ENCODE measurements at places on chromosomes 6 and 20. TPM values are rescaled to one million over a fixed set of nuclear protein-coding genes. Genes with fewer than 3 reads are reported as not detected.

DNA sequence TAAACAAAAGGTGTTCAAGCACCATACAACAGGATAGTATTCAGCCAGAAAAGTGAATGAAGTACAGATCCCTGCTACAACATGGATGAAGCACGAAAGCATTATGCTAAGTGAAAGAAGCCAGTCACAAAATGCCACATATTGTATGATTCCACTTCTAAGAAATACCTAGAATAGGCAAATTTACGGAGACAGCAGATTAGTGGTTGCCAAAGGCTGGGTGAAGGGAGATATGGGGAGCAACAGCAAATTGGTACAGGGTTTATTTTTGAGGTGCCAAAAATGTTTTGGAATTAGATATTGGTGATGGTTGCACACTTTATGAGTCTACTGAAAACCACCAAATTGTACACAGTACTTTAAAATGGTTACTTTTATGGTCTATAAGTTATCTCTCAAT, 23.2 kb downstream of the MAP3K5 start:
- DNase-seq = no peak

DNA sequence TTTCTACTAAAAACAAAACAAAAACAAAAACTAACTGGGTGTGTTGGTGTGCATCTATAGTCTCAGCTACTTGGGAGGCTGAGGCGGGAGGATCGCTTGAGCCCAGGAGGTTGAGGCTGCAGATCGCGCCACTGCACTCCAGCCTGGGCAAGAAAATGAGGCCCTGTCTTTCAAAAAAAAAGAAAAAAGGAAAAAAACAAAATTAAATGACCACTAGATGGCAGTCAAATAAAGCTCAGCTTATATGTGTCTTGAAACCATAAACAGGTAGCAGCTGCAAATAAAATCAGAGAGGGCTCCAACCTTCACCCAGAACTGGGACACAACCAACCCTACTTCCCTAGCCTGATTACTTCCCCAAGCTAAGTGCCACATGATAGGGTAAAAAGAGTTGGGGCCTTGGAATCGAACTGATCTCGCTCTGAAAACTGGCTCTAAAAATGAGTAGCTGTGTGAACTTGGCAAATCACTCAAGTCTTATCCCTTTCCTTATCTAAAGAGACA, 67.1 kb upstream of the ADGRF4 start:
- DNase-seq = peak; percentile 43

- DNase-seq = no peak
Measured at GRCh38 chr6:10175362-10175761, 239.5 kb downstream of the TFAP2A start.

DNA sequence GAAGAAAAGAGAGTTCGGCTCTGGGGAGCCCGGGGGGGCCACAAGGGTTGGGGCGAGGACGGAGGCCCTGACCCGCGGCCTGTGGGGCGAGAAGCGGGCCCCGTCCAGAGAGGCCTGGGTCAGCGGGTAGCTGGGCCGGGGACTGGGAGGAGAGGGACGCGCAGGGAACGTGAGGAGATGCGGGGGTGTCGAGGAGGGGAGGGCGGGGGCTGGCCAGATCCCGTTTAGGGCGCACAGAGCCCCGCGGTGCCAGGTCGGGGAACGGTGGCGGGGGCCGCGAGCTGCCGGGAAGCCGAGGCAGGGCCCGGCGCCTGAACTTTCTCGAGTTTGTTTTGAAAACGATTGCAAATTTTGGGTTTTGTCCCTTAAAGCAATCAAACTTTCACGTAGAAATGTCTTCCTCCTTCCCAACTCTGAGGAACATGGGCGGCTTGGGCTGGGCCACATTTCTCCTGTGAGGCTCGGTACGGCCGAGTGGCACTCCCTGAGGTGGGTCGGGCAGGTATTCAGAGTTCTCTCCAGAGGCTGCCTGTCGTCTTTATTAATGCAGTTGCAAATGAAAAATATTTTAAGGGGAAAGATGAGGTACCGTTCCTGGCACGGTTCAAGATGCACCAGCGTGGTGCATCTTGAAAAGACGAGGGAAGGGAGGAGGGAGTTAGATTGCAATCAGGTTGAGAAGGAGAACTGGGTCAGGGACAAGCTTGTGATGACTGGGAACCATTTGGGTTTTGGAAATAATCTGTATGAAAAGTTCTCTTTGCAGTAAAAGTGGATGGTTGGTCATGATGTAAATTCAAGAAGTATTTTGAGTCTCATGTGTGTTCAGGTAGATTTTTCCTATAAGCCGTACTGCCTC, 972 bp downstream of the RNF8 start:
- DNase-seq = no peak

DNA sequence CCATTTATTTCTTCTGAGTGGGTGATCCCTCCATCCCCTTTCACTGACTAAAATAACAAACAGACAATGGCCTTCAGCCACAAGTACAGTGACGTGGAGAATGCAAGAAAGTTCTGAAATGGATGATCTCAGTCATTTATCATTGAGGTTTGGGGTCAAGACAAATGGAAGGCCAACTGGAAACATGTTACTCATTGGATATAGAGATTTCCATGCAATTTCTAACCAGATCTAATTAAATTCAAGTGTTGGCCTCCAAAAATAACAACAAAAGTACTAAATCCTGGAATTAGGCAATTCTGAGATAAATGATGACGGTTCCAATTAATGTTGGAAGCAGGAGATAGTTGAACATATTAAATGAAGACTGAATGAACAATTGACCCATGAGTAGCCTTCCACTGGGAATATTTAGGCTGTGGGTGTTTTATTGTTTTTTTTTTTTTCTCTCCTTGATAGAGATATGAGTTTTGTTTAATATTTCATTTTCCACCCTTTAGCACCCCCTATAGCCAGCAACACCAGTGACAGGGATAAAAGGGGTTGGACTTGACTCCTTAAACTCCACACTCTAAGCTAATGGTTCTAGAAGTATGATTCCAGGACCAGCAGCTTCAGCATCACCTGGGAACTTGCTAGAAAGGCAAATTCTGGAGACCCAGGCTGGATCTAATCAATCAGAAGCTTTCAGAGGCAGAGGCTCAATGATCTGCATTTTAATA, 112.8 kb downstream of the BCAS1 start:
- DNase-seq = no peak

DNA sequence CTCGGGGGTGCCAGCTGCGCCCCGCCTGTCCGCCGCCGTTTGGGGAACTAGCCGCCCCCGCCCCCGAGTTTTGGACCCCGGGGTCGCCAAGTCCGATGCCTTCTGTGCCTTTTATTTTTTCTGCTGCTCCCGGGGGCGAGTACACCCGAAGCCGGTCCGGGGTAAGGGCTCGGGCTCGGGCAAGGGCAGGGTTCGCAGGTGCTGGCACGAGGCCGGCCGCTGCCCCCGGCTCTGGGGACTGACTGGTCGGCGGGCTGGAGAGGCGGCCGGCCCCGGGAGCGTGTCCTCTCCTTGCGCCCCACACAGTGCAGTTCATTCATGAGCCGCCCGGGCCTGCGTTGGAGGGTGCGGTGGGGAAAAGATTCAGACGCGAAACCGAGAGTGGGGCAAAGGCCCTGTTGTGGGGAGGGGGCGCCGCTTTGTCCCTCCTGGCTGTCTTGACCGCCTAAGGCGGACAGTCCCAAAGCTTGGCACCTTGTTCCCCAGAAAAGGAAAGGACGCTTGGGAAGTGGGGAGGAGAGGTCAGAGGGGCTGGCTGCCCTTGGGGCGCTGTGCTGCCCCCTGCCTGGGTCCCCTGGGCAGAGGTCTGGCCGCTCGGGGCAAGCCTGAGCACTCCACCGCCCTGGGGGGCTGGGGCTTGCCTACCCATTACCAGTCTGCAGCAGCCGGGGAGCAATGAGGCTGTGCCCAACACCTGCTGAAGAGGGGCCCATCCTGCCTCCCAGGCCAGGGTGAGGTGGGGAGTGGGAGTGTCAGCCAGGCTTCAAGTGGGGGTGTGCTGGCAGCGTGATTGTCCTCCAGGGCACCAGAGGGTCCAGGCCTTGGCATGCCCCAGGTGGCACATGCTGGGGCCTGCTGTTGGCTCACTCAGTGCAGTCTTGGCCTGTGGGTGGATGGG, 915 bp downstream of the TMEM63B start:
- no peak for DNase-seq

GRCh38 chr20:13028673-13029072, 19.9 kb downstream of the SPTLC3 start:
- DNase-seq = no peak

DNA sequence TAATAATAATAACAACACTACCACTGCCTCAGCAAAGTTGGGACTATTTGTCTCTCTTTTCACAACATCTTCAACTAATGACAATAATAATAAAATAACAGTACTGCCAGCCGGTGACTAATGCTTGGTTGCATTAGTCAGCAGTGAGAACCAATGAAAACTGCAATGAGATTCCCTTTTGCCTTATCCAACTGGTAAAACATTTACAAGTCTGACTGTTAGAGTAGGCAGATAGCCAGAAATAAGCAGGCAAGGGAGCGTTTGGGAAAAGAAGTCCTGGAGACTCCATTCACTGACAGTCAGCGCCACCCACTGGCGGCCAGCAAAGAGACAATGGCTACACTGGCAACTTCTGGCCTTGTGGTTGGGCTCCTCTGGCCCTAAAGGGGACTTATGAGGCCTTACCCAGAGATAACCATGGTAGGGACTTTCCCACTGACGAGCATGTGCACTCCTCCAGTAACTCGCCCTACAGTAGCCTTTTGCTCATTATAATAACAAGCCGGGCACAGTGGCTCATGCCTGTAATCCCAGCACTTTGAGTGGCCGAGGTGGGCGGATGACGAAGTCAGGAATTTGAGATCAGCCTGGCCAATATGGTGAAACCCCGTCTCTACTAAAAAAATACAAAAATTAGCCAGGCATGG, 3.4 kb upstream of the NSFL1C start:
- DNase-seq = peak; percentile 56

DNA sequence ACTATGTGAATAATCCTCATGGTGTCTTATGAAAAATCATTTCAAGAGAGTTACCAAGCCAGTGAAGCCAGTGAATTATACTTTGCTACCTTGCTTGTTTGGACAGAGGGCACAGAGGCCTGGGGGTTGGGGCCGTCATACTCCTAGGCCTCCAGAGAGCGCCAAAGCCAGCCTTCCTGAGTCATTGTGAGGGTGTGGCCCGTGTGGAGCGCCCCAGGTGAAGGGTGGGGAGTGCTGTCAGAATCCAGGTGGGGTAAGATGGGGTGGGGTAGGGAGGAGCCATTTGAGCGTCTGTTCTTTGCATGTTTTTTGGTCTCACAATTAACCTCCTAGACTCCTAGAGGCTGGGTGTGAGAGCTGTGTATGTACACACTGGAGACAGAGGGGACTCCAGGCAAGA, 71.1 kb downstream of the PERP start:
- DNase-seq = no peak

GRCh38 chr6:93819189-93819588, 399.8 kb upstream of the EPHA7 start:
- no peak for DNase-seq

- no peak for DNase-seq
Measured at GRCh38 chr6:147078106-147078505, 126.1 kb upstream of the STXBP5 start.

DNA sequence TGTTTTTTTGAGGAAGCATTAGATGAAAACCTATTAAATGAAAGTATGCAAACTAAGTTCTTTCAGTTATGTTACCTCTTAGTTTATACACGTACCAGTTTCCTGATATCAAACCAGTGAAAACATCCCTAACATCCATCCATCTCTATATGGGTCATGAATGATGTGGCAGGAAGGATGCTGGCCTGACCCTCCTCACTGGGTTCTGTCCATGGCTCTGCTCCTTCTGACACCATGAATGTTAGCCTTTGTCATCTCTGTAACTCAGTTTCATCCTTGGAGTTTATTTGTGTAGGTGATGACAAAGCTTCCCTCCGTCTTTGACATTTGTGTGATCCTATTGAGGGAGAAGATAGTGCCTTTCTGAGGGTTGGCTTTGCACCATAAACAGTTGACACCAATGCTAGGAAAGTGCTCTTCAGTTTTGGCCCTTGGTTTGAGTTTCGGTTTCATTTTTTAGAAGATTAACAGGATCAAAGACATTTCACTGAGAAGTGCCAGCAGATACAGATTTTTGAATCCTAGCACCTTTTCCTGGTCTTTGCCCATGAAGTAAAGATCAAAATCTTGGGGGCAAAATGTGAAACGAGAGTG, 72.0 kb upstream of the SCGN start:
- DNase-seq = no peak

DNA sequence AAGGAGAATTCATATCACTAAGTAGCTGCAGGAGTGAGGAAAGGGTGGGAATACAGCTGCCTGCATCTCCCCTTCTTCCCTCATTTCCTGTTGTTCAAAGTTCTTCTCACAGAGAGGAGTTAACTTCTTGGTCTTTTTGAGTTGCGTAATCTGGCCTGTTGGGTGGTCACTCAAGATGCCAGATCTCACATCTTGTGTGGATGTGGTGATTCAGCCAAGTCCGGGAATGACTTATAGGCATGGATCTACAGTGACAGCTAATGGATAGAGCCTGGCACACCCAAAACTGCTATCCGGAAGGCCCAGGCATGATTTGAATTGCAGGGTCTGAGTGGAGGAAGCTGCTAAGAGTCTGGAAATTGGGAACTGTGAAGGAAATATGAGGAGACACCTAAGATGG, 100.2 kb upstream of the SLC35B3 start:
- no peak for DNase-seq

GRCh38 chr6:16184551-16184950, 53.8 kb upstream of the GMPR start:
- no peak for DNase-seq

DNA sequence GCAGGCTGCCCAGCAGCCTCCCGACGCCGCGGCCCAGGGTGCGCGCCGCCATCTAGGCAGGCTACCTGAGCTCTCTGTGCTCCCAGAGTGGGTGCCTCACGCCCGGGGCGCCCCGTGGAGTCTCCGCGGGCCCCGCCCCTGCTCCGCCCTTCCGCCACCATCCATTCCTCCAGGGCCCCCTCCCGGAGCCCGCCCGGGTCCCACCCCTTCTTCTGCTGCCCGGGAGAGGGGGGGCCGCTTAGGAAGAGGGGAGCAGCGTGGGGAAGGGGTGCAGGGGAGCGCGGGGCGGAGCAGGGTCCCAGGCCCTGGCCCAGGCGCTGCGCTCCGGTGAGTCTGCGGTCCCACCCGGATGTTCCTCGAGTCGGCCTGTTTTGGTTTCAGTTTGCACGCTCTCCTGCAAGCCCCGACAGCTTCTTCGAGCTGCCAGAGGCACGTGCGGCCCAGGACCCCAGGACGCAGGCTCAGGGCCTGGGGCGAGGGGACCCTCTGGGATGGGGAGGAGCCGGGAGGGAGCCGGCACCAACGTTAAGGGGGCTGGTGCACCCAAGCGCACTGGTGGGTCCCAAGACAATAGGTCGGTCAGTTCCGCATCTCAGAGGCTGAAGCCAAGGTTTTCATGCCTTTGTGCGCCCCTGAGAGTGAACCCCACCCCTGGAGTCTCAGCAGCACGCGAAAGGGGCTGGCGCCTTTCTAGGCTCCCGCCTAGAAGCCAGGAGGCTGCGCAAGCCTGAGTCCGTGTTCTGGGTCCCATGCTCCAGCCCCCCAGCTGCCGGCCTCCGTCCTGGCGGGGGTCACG, at the start of gene ACSS1:
Gene ACSS1 (minus strand): TSS at position 89 of the 796 bp plus-strand sequence. CDS start 37 bp downstream, at position 52.
- DNase-seq = no peak

GRCh38 chr6:13094781-13095425, 233.4 kb downstream of the TBC1D7 start:
- DNase-seq = no peak

GRCh38 chr6:45590696-45591184, 213.0 kb upstream of the SUPT3H start:
- no peak for DNase-seq

Gene NINL
- polyA plus RNA-seq = 42.2 TPM

Gene POU5F1
- polyA plus RNA-seq = 2.5 TPM

Gene KHDC1L
- polyA plus RNA-seq = 0.69 TPM

Gene DDO
- polyA plus RNA-seq = 0.33 TPM

Gene WASF1
- 49.6 TPM for polyA plus RNA-seq

Gene CDS2
- 43.0 TPM for polyA plus RNA-seq

Gene MUC22
- not detected for polyA plus RNA-seq

Gene ZNF343
- polyA plus RNA-seq = 16.5 TPM

Gene MOCS1
- polyA plus RNA-seq = 12.3 TPM

Gene TNXB
- 2.5 TPM for polyA plus RNA-seq

Gene ZBTB2
- 16.9 TPM for polyA plus RNA-seq
